ENCODE measurements at places on chromosomes 6 and 20.
A peak's percentile ranks its signal among the peaks of the same experiment; 100 is the strongest.

GRCh38 chr20:38373231-38373867 is 27.1 kb downstream of the LBP start:
- no peak for DNase-seq

DNA sequence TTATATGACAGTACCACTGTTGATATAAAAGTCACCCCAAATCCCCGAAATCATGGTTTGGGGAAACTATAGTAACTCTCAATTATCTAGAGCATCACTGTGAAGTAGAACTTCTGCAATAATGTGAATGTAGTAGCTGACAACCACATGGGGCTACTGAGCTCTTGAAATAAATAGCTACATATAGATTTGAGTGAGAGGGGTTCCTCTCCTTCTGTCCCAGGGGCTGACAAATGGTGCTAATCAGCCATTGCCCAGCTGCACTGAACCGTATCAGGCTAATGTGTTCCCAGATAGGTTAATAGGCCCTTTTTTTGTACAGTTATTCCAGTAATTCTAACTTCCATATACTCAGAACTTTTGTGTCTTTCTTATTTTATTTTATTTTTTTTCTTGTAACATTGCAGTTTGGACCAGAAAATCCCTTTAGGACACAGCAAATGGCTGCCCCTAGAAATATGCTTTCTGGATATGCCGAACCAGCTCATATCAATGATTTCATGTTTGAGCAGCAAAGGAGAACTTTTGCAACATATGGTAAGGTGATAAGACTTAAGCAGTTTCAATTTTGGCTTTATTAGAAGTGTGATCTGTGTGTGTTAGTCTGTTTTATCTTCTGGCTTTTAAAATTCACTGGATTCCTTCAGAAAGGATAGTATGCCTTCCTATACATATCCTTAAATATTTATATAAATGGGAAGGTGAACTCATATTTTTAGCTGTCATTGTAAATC is 21.1 kb downstream of the CDC40 start:
- no peak for DNase-seq

- DNase-seq = peak; percentile 73
Observed at GRCh38 chr6:144585217-144585814, 300.2 kb downstream of the UTRN start.

- DNase-seq = peak; percentile 97
Observed at GRCh38 chr20:23225407-23226060, 125.1 kb upstream of the NXT1 start.

DNA sequence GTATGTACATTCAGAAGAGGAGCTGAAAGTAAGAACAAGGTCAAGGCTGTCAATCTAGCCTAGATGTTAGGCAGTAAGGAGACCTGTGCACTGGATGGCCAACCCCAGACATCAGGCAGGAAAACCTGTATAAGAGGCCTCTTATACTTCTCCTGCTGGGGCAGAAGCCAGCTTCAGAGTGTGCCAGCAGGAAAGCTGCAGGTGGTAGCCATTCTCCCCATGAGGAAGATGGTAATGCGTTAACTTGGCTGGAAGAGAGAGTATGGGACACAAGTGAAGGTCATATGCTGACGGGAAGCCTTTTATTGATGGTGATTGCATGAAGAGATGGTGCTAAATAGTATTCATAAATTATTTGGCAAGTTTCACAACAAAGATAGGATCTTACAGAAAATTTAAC is 20.6 kb downstream of the NHLRC1 start:
- DNase-seq = no peak

GRCh38 chr20:13865791-13866351 is 81.0 kb downstream of the NDUFAF5 start:
- peak; percentile 50 for DNase-seq

GRCh38 chr6:42454428-42454791 is 2.7 kb upstream of the TRERF1 start:
- DNase-seq = no peak

- no peak for DNase-seq
Observed at GRCh38 chr6:148109732-148110131, 232.9 kb upstream of the SASH1 start.

- no peak for DNase-seq
Observed at GRCh38 chr6:14290772-14291330, 173.3 kb downstream of the CD83 start.

- no peak for DNase-seq
Observed at GRCh38 chr6:116019428-116019827, 41.3 kb downstream of the FRK start.

Data from adipocyte (in vitro differentiated cells).